ENCODE measurements at places on chromosomes 6 and 20.

GRCh38 chr20:23223908-23224580 is 126.5 kb upstream of the NXT1 start:
- DNase-seq, result no peak

DNA sequence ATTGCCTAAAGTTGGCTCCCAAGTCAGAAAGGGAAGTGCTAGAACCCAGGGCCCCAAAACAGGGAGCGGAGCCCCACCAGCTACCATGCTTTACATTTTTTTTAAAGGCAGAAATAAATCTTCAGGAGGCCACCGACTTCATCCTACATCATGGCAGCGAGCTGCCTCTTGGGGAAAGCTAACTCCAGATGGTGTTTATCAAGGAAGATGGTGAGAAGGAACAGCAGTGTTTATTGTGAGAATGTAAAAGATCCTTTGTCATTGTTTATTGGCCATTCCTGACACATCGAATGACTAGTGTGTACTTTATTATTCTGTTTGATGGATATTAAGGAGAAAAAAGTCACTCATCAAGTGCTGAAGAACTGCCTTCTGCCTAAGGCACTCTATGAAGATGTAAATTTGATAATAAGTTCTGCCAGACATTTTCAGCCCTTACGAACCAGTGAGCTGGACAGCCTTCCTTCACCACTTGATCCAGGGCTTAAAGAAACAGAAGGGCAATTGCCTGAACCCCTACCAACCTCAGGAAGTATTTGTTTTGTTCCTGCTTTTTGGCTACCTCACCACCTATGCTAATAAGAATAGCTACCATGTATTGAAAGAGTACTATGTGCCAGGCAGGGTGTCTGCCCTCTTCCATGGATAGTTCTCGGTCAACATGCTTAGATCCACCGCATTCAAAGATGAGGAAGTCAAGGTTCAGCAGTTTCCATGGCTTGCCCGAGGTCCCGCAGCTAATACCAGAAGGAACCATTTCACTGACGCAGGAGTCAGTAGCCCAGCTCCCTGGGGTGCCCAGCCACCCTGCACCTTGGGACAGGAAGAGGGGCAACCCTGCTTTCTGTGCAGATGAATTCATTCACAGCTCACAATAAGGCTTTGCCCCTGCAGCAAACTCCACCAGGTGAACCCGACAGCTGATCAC is 194.7 kb upstream of the RREB1 start:
- DNase-seq, result no peak

DNA sequence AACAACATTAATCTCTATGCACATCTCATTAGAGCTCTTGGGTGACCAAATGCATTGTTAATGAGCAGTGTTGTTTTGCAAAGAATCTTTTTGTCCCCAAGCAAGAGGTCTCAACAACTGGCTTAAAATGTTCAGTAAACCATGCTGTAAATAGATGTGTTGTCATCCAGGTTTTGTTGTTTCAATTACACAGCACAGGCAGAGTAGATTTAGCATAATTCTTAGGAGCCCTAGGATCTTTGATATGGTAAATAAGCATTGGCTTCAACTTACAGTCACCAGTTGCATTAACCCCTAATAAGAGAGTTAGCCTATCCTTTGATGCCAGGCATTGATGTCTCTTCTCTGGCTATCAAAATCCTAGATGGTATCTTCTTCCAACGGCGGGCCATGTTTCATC is 23.3 kb downstream of the NUP153 start:
- DNase-seq, result no peak

GRCh38 chr20:13791540-13792459 is 7.0 kb downstream of the NDUFAF5 start:
- no peak for DNase-seq

DNA sequence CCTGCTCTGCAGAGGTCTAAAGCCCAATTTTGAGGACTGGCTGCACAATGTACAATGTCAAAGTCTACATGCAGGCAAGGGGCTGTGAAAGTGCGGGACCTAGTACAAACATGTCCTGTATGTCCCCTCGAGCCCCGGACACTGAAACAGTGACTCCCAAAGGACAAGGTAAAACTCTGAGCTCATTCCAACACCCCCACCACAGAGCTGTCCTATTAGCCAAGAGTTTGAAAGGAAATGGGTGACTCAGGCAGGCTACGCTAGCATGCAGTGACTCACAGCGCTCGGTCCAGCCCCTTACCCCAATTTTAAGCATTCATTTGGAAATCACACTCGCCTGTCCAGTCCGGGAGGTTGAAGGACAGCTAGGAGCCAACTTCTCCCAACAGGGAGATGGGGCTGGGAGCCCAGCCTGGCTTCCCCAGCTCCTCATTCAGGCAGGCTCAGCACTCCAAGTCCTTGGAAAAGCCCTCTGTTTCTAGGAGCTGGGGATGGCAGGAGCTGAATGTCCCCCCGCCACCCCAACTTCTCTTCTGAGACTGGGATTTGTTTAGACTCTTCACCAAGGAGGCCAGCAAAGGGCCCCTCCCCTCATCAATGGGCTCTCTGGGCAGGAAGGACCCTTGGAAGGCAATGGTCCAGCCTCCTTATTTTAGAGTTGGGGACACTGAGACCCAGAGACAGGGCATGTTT is 3.9 kb downstream of the SDC4 start:
- no peak for DNase-seq

DNA sequence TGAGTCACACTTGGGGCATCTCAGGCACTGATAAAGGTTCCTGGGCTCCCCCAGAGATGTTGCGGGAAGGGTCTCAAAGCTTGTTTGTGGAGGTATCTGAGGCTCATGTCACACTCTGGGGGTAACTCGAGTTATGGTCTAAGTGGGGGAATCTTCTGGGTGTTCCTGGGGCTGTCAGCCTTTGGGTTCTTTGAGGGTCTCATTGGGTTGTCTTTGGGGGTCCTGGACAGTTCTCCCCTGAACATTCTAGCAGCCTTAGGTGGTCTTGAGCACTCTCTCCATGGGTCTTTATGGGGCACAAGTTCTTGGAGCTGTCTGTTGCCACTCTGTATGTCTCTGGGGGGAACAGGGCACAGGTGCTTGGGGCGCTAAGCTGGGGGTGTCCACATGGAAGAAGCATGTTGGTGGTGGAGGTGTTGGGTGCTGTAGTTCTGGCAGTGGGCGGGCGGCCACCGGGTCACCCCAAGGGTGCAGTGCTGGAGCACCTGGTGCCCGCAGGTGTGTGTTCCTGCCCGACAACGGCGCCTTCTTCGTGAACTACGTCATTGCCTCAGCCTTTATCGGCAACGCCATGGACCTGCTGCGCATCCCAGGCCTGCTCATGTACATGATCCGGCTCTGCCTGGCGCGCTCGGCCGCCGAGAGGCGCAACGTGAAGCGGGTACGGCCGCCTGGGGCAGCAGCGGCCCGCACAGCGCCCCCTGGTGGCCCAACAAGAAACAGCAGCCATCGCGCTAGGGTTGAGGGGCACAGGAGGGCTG is 7.1 kb upstream of the CAPN11 start:
- DNase-seq, result peak; percentile 92

DNA sequence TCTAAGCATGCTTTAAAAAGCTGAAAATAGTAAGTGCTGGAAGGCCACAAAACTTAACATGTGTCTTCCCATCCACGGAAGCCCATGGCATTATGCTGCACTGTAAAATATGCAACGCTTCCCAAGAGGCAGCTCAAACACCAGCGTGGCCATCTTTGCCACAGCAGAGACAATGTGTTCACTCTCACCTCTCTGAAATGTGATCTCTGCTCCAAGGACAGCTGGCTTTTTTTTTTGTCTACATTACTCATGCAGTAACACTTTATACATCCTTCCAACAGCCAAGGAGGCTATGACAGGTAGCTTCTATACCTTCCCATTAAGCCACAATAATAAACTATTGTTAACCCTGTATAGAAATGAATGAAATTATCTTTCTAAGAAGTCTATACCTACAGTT is 49.2 kb downstream of the BLOC1S5 start:
- no peak for DNase-seq

- DNase-seq, result no peak
Measured at GRCh38 chr20:62112368-62112767, 9.9 kb upstream of the LSM14B start.

DNA sequence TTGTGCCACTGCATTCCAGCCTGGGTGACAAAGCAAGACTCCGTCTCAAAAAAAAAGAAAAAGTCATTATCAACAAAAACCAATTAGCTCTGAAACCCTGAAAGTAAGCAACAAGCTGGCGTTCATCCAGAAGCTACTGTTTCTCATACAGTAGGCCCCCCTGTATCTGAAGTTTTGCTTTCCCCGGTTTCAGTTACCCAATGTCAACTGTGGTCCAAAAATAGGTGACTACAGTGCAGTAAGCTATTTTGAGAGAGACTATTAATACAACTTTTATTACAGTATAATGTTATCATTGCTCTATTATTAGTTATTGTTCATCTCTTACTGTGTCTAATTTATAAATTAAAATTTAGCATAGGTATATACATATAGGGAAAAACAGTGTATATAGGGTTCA is 135.1 kb downstream of the KIF16B start:
- no peak for DNase-seq

DNA sequence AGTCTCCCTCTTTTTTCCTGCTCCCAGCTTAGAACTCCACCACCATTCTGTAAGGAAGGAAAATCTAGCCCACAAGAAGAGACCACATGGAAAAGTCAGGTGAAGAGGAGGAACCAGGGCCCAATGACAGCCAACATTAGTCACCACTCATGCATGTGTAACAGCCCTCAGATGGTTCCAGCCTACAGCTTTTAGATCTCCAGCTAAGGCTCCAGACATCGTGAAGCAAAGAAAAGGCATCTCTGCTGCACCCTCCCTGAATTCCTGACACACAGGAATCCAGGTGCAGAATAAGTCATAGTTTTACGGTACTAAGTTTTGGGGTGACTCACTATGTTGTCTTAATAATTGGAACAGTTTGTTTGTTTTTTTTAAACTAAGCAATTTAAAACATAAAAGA is 25.5 kb downstream of the DCDC2 start:
- no peak for DNase-seq

GRCh38 chr6:113654396-113654795 is 202.7 kb upstream of the MARCKS start:
- DNase-seq, result no peak

- DNase-seq, result no peak
Measured at GRCh38 chr6:72657407-72658197, 35.7 kb downstream of the KCNQ5 start.

DNA sequence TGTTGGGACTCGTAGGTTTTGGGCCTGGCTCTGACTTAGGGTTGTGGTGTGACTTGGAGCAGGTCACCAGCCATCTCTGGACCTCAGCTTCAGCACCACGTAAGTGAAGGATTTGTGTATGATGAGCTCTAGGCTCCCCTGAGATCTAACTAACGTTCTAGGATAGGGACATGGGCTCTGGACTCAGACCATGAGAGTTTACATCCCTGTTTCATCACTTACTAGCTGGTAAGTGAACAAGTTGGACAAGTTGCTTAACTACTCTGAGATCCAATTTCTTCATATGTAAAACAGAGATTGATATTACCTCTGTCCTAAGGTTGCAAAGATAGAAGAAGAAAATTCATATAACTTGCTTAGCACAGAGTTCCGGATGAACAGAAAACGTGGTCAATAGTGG is 20.3 kb upstream of the PNPLA1 start:
- no peak for DNase-seq

- no peak for DNase-seq
Measured at GRCh38 chr6:1013656-1014430, 298.1 kb upstream of the FOXQ1 start.

- no peak for DNase-seq
Measured at GRCh38 chr6:1997702-1998101, 247.7 kb downstream of the GMDS start.

DNA sequence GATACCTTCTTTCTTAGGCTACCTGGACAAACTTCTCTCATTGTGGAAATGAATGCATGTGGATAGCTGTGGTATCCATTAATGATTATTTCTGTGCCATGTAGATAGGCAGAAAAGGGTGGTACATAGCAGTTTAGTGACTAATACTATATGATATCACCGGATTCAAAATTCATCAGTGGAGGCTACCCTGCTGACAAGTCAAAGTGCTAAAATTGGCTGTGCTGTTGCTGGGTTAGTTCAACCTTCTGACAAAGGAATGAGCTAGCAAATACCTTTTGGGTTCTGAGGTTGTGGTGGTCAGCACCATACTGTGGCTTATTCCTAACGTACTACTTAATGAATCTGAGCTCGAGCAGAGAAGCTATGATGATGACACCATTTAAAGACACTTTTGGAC is 109.1 kb downstream of the TFAP2B start:
- no peak for DNase-seq

All from endothelial cell (in vitro differentiated cells).